Left forelimb (tissue), 1 donor: ENCODE measurements at places on chromosomes 4 and X.

DNA sequence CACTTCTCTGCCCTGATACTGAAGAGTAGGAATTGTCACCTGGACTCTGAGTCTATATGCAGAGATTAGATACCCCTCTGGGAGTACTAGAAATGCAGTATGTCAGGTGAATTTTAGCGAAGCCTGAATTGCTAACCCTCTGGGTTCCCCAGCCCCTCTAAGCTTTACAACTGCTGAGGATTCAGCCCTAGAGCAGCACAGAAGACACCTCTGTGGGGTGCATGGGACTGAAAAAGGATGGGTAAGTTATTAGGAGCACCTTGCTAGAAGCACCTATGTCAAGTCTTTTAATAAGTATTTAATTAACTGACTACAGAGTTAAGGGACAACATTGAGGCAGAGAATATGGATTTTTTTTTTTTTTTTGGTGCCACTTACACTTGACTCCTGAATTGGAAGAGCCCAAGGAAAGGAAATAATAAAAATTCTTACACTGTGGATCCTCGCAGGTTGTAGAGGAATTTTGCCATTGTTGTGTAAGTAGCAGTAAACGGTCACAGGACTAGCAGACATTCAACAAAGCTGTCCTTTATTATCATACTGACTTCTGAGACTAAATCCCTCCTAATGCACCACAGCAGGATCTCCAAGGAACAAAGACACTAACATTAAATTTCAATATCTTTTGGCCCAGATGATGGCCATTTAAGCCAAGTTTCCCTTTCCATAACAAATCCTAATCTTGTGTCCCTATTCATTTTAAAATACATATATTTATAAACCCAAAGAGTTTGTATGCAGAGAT is 253.2 kb downstream of the ANKRD50 start:
- no peak for DNase-seq

DNA sequence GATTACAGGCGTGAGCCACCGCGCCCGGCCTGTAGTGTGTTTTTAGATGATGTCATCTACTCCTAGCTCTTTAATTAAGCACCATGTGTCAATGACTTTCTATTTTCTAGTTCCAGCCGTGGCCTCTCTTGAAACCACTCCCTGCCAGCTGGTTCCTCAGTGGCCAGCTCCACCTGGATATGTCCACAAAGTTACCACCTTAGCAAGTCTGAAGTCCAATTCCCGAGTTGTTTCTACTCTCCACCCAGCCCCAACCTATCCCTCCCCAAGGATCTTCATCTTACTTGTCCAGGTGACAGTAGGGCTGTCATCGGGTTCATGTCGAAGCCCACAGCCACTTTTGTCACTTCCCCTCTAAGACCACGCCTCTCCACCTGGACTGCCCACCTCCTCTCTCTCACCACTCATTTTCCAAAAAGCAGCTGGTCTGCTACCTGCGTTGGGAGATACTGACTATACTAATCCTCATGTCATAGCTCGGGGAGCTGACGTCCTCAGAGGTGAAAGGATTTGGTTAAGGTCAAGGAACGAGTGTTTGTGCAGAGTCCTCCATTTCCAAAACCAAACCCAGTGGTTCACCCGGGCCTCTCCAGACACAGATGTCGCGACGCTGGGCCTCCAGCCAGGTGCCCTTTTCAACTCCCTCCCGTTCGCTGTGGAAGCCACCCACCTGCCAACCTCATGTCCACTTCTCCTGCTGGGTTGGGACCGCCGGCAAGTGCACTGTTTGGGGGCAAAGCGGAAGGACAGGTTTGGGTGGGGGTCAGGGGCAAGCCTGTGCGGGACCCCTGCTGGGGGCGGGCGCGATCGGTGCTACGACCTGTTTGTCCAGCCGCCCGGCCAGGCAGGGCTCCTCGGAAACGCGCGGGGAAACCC is 704 bp downstream of the FAM3A start:
- DNase-seq: no peak

- DNase-seq: no peak
Measured at GRCh38 chr4:182207830-182208396, 35.3 kb upstream of the TENM3 start.

DNA sequence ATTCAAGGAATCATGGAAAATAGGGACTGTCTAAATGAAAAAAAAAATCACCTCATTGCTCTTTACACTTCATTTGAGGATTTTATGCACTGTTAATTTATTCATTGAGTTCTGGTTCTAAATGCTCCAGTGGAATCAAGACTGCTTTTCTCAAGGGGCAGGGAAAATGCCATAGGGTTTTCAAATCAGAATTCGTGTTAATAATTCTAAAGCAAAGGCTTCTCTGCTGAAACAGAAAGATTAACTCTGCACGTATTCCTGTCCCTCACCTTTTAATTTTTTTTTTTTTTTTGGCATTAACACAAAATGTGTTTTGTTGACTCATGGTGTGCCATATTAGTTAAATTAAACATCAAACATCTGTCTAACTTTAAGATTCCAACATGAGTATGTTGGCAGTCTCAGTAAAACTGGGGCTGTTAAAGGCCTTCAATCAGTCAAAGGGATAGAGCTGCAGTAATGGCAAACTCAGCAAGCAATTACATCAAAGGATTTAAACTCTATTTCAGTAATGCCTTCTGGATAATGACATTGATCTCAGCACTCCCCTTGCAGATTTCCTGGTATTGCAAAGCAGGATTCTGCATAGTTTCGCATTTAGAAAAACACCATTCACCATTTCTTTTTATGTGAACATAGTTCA is 878.1 kb downstream of the RAPGEF2 start:
- no peak for DNase-seq

DNA sequence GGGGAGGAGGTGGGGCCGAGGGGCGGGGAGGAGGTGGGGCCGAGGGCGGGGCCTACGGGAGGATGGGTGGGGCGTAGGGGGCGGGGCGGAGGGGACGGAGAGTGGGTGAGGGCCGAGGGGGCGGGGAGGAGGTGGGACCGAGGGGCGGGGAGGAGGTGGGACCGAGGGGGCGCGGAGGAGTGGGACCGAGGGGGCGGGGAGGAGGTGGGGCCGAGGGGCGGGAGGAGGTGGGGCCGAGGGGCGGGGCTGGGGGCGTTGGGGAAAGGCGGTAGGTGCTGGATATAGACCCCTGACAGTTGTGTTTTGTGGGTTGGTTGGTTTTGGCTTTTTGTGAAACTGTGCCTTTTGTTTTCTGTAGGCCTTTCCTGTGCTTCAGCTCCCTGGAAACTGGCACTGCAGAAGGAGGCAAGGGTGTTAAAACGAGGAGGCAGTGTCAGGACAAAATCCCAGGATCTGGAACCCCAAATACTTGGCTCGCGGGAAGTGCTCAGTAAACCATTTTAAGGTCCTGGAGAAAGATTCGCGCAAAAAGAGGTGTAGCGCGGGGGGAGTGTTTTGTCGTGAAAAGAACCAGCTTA is 580 bp upstream of the MMGT1 start:
- DNase-seq: no peak

DNA sequence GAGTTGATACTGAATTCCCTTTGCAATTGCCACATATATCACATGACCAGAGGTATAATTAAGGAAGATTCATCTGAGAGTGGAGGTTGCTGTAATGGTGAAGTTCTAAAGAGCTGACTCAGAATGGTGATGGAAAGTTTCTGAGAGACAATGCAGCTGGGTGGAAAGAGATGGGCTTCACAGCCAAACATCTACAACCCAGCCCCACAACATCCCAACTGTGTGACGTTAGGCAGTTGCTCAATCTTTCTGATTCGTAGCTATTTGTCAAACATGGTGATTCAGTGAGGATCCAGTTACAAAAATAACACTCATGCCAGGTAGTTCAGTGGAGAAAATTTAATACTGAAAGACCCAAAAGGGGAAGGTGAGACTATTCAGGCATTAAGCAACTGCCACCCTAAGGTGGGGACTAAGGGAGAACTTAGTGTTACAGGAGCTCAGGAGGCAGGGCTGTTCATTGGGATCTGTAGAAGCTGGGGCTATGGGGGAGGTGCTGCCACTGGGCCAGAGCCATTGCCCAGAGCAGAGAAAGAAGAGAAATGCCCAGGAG is 6.9 kb upstream of the AFF1 start:
- DNase-seq: no peak

DNA sequence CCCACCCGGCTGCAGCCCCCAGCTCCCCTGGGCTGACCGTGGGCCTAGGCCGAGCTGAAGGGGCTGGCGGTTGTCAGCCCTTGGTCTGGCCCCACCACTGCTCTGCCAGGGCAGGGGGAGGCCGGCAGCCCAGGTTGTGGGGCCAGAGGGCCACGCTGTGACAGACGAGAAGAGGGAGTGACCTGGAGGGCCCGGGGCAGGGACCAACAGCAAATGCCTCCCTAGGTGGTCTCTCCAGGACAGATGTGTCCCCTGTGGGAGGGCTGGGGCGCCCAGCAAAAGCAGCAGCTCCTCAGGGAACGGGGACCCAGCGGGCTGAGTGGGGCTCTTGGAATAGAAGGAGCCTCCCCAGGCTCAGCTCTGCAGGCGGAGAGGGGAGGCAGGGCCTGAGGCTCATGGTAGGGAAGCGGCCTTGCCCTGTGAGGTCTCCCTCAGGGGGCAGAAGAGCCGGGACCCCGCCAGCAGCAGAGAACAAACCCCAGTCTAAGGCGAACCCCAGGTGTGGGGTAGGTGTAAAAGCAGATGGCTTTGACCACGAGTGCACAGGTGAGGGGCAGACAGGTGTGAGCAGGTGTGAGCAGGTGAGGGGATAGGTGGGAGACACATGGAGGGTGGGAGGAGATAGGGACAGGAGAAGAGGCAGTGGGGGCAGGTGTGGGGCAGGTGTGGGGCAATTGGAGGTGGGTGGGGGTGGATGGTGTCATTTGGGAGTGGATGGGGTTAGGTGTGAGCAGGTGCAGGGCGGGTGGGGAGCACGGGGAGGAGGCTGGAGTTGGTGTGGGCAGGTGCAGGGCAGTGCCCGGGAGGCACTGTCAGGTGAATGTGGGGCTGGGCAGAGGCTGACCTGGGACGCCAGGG is 34.1 kb upstream of the SPON2 start:
- peak; percentile 60 for DNase-seq

DNA sequence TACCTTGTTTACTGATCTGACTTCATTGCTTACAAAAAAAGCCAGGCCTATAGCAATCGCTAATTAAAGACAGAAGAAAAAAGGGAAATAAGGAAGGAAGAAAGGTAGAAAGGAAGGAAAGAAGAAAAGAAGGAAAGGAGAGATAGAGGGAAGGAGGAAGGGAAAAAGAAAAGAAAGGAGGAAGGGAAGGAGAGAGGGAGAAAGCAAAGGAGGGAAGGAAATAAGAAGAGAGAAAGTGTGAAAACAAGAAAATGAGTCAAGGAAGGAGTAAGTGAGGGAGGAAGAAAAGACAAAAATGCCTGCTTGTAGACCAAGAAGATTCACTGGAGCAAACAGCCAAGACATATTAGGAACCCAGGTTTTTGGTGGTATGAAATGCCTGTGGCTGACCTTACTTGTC is 57.0 kb upstream of the MAGEB16 start:
- no peak for DNase-seq

- DNase-seq: no peak
Measured at GRCh38 chr4:150297861-150298474, 219.7 kb downstream of the DCLK2 start.

- DNase-seq: no peak
Measured at GRCh38 chr4:5615496-5616075, 92.8 kb downstream of the EVC2 start.

- DNase-seq: no peak
Measured at GRCh38 chr4:57504139-57504538, 394.0 kb upstream of the IGFBP7 start.

GRCh38 chr4:145887241-145887991 is 51.2 kb downstream of the ZNF827 start:
- no peak for DNase-seq

- no peak for DNase-seq
Measured at GRCh38 chr4:114028071-114028470, 48.6 kb upstream of the ARSJ start.

DNA sequence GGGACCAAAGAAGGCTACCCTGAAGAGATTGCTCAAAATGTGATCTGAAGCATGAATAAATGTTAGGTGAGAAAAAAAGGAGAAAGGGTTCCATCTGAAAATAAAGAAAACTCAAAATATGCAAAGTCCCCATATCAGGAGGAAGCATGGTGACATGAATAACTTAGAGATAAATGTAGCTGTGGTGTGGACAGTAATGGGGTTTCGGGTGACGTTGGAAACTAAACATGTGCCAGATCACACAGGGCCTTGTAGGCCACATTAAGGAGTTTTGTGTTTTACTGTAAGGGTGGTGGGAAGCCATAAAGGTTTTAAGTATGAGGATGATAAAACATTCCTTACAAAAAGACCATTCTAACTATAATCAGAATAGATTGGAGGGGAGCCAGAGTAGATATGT is 40.3 kb upstream of the ACSL4 start:
- no peak for DNase-seq

DNA sequence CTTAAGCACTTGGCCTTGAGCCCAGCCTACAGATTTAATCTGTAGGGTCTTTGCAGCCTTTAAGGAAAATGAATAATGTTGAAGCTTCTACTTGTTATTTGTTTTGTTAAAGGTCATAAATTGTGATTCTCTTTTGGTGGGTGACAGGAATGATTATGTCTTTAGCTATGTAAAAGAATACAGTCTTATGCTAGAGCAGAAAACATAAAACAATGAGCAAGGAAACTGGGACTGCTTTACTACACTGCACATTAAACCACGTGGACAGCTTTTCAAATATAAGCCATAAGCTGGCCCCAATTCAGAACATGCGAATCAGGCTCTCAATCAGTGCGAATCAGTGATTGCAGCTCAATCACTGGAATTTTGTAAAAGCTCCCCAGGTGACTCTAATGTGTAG is 40.9 kb upstream of the TBC1D19 start:
- no peak for DNase-seq
